Common myeloid progenitor, CD34-positive (primary cell): ENCODE measurements at places on chromosomes 7 and 10.

DNA sequence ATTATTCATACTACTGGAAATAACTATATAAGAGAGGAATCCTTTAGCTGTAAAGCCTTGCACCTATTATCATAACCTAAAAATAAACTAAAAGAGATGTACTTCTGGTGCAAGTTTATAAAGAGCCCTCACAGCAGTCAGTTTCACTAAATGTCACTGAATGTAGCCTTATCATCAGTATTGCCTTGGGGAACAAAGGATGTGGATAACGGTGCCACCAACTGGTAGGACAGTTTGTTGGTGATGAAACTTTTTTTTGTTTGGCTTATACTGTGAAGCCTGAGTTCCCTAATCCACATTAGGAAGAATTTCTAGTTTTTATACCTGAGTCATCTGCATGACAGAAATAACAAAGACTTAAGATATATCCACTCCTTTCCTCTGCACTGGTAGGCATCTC, 117.9 kb upstream of the COL1A2 start:
- DNase-seq: peak; percentile 43

- DNase-seq: no peak
These were observed 72.0 kb downstream of the PAX2 start for GRCh38 chr10:100817268-100817839.

GRCh38 chr7:92888-93672, 99.3 kb upstream of the FAM20C start:
- no peak for DNase-seq

- DNase-seq: peak; percentile 55
These were observed 309.7 kb downstream of the CSTF2T start for GRCh38 chr10:51389415-51390321.

DNA sequence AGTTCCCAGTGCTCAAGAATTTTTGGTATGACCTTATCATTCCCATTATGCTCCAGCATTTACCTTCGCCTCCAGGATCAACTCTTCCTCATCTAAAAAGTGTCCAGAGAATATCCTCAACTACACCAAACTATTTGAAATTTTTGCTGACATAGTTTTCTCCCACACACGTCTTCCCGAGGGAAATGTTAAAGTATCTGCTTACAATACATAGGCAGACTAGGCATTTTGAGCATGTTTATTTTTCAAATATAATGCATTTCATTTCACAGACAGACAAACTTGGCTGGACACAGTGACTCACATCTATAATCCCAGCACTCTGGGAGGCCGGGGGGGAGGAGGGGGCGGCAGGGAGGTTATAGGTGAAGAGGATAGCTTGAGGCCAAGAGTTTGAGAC, 177.1 kb upstream of the TRIM24 start:
- DNase-seq: no peak

GRCh38 chr10:92327445-92328433, 36.8 kb downstream of the MARCHF5 start:
- DNase-seq: no peak

GRCh38 chr7:155795401-155795800, 16.9 kb downstream of the SHH start:
- no peak for DNase-seq

- no peak for DNase-seq
These were observed 24.2 kb upstream of the SMIM30 start for GRCh38 chr7:113142385-113143119.

DNA sequence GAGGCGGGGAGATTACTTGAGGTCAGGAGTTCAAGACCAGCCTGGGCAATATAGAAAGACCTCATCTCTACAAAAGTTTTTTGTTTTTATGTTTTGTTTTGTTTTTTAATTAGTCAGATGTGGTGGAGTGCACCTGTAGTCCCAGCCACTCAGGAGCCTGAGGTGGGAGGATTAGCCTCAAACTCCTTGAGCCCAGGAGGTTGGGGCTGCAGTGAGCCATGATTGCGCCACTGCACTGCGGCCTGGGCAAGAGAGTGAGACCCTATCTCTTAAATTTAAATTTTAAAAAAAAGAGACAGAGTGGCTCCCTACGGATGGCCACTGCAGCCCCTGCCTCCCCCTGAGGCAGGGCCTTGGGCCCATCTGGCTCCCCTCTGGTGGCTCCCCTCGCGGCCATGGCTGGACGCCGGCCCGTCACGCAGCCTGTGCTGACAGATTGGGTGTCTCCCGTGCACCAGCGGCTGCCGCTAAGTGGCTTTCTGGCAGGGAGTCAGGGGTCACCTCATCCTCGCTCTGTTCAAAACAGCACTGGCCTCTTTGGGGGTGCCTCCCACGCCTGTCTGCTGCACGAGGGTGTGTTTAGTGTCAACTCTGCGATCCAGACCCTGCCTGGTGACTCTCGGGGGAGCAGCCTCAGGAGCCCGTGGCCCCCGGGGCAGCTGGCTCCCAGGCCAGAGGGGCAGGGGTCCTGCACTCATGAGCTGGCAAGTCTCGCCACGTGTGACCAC, 44.4 kb upstream of the ELN start:
- no peak for DNase-seq

DNA sequence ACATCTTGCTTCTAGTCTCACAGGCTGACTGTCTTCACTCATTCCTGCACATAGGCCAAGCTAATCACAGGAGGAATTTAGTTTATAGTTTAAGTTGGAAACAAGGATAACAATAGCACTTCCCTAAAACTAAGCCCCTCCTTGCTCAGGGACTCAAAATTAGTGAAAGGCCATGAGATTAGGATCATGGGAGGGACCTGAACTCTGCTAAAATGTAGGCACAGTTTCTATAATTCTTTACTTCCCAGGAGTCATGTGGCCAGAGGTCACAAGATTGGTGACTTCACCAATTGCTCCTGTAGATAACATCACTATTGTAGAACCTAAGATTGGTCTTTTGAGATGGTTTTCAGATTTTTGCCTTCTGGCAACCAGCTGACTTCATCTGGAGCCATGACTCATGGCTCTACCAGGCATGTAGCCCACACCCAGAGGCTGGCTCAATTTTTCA, 14.8 kb upstream of the UPP1 start:
- no peak for DNase-seq

- DNase-seq: no peak
These were observed 67.1 kb downstream of the LSMEM1 start for GRCh38 chr7:112547916-112548315.

GRCh38 chr7:123871998-123872867, 27.3 kb downstream of the HYAL4 start:
- peak; percentile 65 for DNase-seq

DNA sequence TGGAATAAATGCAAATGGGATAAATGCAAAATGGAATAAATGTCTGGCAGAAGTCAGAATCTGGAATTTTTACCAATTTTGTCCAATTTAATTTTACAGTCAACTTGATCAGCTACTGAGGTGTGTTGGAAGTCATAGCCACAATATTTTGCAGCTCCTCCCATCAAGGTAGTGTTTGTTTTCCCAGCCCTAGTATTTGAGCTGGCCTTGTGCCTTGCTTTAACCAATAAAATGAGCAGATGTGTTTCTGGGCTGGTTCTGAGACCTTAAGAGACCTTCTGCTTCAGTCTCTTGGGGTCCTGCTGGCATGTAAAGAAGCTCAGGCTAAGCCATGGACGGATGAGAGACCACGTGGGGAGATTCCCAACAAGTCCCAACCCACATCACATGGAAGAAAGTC, 42.7 kb upstream of the RSBN1L start:
- no peak for DNase-seq

DNA sequence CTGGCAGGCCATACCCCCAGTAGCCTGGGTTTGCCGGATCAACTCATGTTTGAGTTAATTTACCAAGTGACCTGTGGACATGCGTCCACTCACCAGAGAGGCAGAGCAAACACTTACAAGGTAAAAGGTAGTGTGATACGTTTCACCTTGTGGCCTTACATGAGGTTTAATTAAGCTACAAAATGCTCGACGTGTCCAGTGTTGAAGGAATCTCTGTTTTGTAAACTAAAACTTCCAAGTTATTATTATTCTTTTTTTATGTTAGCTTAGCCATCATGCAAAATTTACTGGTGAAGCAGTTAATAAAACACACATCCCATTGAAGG, 42.9 kb downstream of the RGS10 start:
- DNase-seq: no peak

GRCh38 chr10:128073890-128074289, 52.3 kb downstream of the MKI67 start:
- DNase-seq: peak; percentile 47

- DNase-seq: no peak
These were observed 52.5 kb downstream of the SLC25A13 start for GRCh38 chr7:96269246-96269994.

GRCh38 chr10:130026670-130027456, 62.8 kb upstream of the EBF3 start:
- DNase-seq: no peak

- DNase-seq: no peak
These were observed 251.0 kb upstream of the NPSR1 start for GRCh38 chr7:34406848-34407530.

DNA sequence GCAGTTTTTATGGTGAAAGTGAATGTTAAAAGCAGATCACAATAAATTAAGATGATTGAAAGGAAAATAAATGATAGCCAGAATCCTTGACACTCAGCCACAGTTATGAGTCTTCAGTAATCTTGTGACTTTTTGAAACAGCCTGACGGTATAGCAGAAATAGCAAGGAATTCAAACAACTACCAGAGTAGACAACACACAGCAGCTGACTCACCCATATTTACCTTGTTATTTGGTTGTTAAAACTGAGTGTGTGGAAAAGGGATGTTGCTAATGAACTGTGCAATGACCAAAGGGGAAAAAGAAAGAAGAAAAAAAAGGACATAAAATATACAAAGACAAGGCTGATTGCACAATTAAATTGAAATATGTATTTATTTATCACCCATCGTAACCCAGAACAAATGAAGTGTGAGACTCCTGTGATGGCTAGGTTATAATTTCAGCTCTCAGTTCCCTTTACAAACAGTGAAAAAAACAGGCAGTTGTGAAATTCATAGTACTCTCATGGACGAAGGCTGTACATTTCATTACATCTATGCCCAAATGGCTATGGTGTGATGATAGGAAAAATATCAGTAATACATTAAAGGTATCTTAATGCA, 1023.0 kb upstream of the SORCS1 start:
- DNase-seq: no peak

DNA sequence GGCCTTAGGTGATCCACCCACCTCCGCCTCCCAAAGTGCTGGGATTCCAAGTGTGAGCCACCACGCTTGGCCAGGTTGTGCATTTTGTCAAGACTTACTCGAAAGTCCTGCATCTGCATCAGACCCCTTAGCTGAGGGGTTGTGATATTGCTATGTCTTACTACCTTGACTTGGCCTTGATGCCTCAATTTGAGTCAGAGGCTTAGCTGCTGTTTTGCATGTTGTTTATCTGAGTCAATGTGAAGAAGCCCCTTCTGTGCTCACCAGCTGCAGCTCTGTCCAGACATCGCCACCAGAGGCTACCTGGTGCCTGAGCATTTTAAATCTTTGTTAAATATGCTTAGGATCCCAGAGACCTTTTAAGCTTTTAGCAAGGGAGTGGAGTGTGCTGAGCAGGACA, 18.1 kb downstream of the UBE2D4 start:
- no peak for DNase-seq

DNA sequence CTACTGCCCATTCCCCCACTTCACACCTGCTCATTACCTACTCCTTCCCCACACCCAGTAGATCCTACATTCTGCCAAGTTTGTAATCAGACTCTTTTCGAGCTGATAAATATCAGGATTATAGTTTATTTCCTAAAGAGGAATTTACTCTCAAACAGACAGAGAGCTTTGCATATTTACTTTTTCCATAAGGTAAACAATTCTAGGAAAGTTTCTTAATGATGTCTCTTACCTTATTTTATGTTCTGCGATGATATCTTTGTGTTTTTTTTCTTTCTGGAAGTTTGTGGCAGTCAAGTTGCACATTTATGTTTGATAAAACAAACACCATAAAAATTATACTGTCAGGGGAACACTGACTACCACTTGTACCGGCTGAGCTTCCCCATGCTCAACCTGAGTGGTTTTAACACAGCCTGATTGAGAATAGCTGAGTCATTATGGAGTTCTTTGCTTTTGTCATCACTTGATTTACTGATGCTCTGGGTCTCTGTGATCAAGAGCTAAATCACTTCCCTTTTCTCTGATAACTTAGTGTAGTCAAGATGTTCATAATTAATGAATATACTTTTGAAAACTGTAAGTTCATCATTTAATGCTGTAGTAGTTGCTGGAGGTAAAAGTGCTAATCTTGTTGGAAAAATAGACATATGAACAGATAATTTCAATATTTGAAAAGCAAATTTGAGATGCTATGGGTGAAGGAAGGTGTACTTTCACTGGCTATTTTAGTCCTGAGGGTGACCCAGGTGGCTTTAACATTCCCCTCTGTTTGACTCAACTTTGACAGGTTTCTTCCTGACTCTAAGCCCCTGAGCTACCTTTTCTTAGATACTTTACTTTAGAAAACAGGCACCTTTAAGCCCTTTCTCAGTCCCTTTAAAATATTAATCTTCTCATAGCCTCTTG, 1034.5 kb upstream of the LRRTM3 start:
- peak; percentile 94 for DNase-seq

GRCh38 chr10:114495303-114495702, 91.0 kb upstream of the AFAP1L2 start:
- DNase-seq: no peak

DNA sequence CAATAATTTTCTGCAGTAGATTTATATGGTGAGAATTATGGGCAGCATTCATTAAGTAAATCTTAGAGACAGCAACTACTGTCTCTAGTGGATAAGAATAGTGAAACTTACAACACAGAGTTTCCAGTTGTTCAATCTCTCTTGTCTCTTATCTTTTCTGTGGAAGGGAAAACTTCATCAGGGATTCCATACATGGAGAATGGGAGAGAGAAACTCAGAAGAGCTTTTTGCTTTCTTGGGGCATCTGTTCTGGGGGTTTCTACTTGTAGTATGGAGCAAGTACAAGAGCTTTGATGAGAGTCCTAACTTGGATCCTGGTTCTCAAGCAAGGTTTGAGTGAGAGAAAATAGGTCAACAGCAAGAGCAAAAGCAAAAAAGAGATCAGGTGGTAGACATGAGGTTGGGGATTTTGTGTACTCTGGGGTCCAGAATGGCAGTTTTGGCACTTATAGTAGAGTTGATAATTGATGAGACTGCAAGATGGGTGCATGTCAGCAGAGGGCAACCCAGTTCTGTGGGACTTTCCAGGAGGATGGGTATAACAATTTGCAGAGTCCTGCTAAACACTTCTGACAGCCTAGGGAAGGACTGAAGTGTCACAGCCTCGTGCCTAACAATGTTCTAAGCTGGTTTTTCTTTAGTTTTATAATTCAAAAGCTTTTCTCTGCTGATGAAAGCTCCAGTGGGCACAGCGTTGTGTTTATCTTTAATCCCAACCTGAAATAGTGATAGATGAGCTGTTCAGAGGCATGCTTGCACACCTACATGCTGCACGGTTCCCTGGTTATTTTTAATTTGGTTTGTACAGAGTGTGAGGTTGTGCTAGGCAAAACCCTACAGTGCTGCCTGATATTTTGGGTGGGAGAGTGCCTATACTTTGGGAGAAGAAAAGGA, 32.0 kb upstream of the STRIP2 start:
- DNase-seq: no peak

DNA sequence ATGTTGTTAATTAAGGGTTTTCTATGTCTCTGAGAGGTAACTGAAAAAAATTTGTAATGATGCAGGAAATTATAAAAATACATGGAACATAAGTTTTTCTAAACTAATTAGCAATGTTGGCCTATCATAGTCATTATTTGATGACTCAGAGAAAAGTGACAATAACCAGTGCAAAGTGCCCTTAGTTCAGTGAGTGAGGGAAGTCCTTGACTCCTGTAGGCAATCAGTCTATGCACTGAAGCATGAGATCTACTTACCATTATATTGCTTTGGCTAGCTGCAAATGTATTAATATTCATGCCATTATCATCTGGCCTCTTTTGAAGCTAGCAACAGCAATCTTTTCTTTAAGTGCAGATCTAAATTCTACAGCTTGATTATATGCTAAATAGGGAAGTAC, 40.6 kb downstream of the CCDC172 start:
- DNase-seq: no peak
